Activated CD4-positive, alpha-beta T cell treated with anti-CD3 and anti-CD28 coated beads, Interleukin-2, amount 10 ng/mL, durations not matched to agents 24 days and 14 days (primary cell): ENCODE measurements at places on chromosomes 3 and 15.
A peak's percentile ranks its signal among the peaks of the same experiment; 100 is the strongest.

- no peak for DNase-seq
Observed at GRCh38 chr3:111210866-111211564, 139.4 kb downstream of the NECTIN3 start.

- no peak for DNase-seq
Observed at GRCh38 chr3:66404197-66404596, 96.6 kb downstream of the LRIG1 start.

DNA sequence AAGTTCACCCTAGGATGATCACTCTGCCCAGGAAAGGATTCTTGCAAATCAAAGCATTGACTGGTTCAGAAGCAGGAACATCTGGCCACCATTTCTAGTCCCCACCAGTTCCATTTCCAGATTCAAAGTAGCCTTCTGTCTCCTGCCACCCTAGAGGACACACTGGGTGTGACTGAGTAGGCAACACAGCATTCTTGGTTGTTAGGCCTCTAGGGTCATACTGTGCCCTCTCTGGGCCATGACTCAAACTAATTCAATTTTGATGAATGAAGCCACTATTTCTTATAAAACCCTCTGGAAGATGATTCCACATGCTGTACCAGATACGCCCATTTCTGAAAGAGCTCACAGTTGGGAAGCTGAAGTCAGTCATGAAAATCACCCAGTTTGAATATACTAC lies 69.7 kb downstream of the WDR76 start:
- no peak for DNase-seq

DNA sequence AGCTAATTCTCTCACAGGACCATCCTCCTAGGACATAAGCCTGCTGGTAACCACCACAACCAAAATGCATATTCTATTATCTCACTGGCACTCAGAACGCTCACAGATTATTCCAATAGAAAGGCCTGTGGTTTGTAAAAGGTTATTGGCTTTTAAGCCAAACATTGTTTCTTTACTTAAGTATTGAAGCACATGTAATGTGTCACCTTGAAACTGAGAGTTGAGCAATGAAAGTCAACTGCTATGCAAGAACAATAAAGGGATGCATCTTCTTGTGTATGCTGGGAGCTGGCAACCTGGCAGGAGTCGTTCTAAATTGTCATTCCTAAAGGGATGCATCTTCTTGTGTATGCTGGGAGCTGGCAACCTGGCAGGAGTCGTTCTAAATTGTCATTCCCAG lies 298.6 kb upstream of the DNAJC19 start:
- DNase-seq, result no peak

DNA sequence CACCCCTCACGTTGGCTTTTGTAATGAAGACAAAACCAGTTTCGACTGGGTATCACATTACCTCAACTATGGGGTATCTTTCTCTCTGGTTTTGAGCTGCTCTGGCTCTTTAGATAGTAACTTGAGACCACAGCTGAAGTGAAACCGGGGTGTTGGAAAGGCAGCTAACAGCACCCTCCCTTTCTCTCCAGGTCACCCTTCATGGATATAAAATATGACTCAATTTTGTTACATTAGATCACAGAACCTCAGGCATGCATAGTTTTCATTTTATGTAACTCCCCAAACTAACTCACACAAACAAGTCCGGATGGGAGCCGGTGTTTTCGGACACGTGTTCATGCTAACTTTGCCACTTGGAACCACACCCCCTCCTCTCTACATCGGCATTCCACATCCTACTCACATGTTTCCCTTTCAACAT lies 90.7 kb downstream of the NR2F2 start:
- DNase-seq, result no peak

- DNase-seq, result no peak
Observed at GRCh38 chr3:20154928-20155327, 31.1 kb downstream of the SGO1 start.

DNA sequence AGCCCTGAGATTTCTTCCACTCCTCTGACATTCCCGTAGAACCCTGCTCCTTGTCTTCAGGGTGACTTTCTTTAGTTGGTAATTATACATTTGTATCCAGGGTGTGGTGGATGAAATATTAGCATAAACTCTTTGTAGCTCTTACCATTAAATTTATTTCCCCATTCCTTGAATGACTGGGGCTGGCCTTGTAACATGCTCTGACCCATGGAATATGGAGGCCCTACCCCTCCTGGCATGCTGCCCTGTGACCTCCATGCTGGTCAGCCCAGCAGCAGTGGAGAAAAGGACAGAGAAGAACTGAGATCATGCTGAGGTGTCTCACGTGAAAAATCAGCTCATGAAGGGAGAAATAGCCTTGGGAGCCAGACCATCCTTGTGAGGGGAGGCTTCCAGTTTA lies 96.1 kb upstream of the PROK2 start:
- DNase-seq, result no peak

DNA sequence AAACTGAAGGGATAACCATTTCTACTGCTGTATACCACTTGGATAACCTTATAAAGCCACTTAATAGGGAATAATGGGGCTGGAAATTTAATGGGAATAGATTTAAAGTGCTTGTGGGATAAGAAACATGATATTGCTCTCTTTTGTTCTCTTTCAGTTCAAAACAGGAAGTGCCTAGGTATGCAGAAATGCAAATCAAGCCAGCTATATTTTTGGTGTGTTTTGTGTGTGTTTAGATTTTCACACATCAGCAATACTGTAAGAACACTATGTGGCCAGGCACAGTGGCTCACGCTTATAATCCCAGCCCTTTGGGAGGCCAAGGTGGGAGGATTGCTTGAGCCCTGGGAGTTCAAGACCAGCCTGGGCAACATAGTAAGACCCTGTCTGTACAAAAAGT lies 442.3 kb upstream of the TPRG1 start:
- no peak for DNase-seq

- DNase-seq, result peak; percentile 95
Observed at GRCh38 chr3:197711973-197712707, 24.6 kb downstream of the RUBCN start.

DNA sequence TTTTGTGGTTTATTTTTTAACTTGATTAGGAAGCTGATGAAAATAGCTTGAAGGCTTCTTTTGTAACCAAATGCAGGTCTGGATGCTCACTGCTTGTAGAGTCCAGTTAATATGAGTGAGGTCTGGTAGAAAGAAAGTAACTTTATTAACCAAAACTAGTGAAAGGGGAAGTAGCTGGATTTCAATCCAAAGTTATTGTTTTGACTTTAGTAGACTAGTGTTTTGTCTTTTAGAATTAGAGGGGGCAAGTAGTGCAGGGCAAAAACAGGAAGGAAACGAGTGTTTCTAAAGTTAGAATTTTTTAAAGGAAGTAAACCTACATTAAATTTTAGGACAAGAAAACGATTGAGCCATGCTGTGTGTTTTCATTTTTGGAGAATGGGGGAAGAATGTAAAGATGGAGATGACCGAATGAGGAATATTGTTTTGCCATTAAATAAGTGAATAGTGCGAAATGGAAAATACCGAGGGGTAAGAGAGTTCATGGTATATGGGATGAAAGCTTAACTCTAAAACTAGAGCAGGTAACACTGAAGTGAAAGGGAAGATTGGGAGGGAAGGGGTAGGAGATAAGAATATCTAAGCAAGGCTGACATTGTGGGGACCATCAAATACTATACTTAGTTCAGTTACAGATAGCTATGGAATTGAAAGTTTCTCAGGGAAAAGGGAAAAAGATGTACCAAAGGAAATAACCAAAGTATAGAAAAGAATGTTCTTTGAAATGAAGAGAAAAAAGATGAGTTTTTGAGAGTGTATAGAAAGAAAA lies 40.0 kb downstream of the USP3 start:
- no peak for DNase-seq

DNA sequence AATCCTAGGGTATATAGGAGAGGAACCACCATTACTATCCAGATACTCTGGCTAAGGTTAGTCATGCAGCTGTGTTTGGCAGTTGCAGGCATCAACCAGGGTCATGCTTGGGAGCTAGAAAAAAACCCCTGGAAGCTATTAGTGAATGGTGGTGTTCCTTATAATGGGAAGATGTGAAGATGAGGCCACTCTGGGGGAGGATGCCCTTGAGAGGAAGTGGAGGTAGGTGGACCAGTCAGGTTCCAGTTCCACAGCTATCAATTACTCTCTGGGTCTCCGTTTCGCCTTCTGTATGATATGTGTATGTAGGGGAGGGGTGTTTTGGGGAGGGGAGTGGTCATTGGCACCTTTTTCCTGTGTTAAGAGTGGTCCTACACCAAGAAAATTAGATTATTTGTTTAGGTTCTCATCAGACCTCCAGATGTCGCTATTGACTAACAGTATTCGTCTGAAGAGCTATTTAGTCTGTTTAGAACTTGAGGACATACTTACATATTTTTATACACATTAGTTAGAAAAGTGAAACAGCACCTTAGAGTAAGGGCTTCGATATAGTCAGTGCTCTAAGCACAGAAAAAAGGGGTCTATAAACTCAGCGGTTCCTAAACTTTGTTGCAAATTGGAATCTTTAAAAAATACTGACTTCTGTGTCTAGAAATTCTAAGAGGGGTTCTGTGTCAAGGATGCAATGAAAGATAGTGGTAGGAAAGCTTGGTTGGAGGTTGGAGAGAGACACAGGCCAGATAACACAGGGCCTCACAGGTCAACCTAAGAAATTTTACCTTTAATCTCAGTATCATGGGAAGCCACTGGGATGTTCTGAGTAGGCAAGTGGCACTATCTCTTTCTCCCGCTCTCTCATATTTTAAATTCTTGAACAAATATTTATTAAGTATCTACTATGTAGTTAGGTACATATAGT lies 9.1 kb upstream of the HPS3 start:
- peak; percentile 75 for DNase-seq

GRCh38 chr15:101399431-101399830 lies 90.1 kb downstream of the PCSK6 start:
- no peak for DNase-seq

- DNase-seq, result peak; percentile 51
Observed at GRCh38 chr15:68289621-68290352, 12.2 kb downstream of the FEM1B start.

- no peak for DNase-seq
Observed at GRCh38 chr3:108218811-108219210, 3.4 kb downstream of the IFT57 start.

GRCh38 chr3:11464356-11464755 lies 179.4 kb downstream of the VGLL4 start:
- no peak for DNase-seq

DNA sequence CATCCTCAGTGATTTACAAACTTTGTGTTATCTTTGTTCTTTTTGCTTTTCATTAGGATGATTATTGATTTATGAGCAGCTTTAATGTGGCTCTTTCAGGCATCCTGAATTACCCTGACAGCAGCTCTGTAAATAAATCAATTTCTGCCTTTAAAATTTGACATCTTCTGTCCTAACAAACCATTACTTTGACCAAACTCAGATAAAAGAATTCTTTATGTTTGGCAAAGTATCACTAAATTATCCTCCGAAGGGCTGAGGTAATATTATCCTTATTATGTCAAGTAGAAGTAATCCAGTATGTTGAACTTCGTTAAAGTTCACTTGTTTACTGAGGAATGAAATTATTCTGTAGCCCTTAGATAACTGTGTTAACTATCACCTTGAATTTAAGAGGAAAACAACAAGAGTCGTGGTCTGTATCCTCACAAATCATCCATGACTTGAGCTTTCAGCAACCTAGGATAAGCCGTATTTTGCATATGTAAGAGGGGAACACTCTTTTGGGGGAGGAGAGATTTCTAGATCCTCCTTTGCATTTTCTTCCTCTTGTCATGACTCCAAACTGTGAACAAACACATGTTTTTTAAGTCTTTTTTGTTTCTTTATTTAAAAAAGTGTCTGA lies 173.2 kb upstream of the STAC start:
- DNase-seq, result no peak

DNA sequence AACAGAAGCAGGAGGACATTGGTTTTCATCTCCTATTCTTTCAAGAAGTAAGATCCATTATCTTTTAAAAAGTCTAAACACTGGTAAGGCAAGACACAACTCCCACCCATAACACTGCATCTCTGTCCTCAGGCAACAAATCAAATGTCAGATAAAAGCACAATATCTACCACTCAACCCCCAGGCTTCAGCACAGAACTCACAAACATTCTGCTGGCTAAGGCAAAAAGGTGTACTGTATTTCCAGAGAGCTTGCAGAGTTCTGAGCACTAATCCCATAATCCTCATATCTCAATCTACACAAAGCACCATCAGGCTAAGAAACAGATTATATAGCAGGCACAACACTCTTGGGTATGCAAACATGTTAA lies 20.9 kb downstream of the RAF1 start:
- DNase-seq, result no peak

DNA sequence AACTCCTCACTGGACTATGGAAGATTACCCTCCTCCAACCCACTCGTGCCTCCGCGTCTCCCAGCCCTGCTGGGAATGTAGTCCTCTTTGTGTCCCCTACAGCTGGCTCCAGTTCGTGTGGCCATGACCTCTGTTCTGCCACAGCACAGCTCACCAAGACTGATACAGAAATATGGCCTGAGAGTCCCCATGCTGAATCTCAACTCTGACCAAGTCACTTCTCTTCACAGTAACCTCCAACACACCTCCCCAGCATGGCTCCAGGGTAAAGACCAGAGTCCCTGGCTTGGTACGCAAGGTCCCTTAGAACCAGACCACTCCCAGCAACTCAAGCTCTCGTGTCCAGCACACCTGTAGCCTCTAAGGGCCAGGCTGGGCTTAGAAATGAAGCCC lies 2.3 kb upstream of the COL7A1 start:
- no peak for DNase-seq

GRCh38 chr3:178129109-178129508 lies 407.1 kb upstream of the KCNMB2 start:
- DNase-seq, result no peak

- peak; percentile 67 for DNase-seq
Observed at GRCh38 chr15:70509282-70509662, 254.1 kb downstream of the UACA start.

GRCh38 chr3:45987368-45988291 lies 8.0 kb downstream of the FYCO1 start:
- no peak for DNase-seq

GRCh38 chr3:52415800-52416199 lies 29.1 kb downstream of the SEMA3G start:
- no peak for DNase-seq

GRCh38 chr3:62201438-62202035 lies 171.8 kb downstream of the FEZF2 start:
- peak; percentile 62 for DNase-seq

DNA sequence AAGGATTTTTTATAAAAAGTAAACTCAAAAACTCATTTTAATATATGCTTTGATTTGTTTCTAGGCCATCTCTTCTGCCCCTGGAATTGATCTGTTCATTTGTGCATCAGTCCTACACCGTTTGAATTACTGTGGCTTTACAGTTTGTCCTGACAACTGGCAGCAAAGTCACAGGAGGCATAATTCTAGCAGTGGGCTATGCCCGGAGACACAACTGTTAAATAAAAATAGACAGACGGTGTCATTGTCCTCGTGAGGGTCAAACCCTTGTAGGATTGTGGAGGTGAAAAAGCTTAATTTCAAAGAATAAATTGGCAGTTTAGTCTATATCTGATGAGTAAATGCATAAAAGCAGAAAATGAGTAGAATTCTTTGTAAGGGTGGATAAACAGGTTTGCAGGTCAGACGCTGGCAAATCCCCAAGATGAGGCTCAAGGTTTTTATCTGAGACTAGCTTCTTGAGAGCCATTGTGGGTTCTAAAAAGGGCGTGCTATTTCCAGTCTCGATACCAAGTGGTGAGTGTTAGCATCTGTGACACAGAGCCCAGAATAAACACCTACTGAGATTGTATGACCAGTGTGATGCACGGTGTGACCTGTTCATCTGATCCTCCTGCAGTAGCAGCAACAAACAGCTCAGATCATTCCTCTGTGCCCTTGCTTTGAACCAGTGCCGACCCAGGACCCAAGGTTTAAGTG lies 51.5 kb upstream of the SLCO3A1 start:
- no peak for DNase-seq
